Anterior cingulate cortex (tissue), 58 donors: ENCODE measurements at places on chromosomes 11 and 22.
A peak's percentile ranks its signal among the peaks of the same experiment; 100 is the strongest.

- DNase-seq: peak; percentile 87
Measured at GRCh38 chr11:47355283-47356128, 3.0 kb upstream of the MYBPC3 start.

- no peak for DNase-seq
Measured at GRCh38 chr11:70091638-70092037, 13.5 kb downstream of the ANO1 start.

DNA sequence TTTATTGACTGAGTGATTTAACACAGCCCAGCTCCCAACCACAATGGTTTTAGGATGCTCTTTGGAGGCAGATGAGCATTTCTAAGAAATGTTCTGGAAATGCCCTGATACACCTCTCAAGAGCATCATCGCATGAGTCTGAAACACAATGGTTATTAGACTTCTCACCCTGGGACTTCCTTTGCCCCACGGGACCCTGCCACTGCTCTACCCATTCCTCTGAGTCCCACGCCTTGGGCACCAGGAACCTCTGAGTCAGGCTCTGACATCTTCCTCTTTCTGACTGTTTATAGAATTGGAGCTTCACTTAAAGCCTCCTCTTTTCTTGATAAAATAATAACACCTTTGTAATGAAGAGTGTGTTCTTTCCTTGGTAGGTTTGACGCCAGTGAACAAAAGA, 85.6 kb upstream of the PARVA start:
- DNase-seq: no peak

DNA sequence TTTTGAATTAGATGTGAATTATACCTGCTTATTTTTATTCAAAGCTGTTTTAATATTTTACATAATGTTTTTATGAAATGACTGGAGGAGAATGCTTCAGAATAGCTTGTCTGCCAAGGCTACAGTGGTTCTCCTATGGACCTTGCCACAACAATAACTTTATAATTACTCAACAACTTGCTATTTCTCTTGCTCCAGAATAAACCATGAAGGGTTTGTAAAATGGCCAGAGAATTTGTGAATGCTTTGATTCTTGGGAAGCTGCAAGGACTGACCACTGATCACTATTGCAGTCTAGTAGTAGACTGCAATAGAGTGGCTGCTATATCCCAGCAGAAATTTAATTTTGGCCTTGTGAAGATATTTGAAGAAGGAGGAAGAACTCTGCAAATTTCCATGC, 199.7 kb downstream of the FAT3 start:
- DNase-seq: no peak
